Placental pericyte (primary cell): ENCODE measurements at places on chromosomes 2 and 18. TPM values are rescaled to one million over a fixed set of nuclear protein-coding genes. Genes with fewer than 3 reads are reported as not detected.

ACTR2 gene
- 69.4 and 117 TPM in 2 replicates for total RNA-seq

IL18R1 gene
- total RNA-seq, result 0.43 and 0.44 TPM in 2 replicates

TSHZ1 gene
- total RNA-seq, result 7.7 and 9.0 TPM in 2 replicates

CCDC121 gene
- 0.88 and 1.1 TPM in 2 replicates for total RNA-seq

C2orf69 gene
- 3.5 and 20.5 TPM in 2 replicates for total RNA-seq
